ENCODE measurements at places on chromosomes 1 and 21. TPM values are rescaled to one million over a fixed set of nuclear protein-coding genes. Genes with fewer than 3 reads are reported as not detected.

Gene F5
- 2.5 TPM for total RNA-seq

Gene AK5
- 0.74 TPM for total RNA-seq

GRCh38 chr21:43864962-43865539, at the start of gene AGPAT3:
AGPAT3 (plus strand) TSS chr21:43865223; CDS start chr21:43959682, 94,459 bp downstream.
- no peaks in the 10 kb centered on the region for H3K36me3 ChIP-seq
- peak within 1 kb of the TSS; percentile 87 for H3K4me3 ChIP-seq
- H3K4me1 ChIP-seq: peaks cover 41% of the 10 kb centered on the region

DNA sequence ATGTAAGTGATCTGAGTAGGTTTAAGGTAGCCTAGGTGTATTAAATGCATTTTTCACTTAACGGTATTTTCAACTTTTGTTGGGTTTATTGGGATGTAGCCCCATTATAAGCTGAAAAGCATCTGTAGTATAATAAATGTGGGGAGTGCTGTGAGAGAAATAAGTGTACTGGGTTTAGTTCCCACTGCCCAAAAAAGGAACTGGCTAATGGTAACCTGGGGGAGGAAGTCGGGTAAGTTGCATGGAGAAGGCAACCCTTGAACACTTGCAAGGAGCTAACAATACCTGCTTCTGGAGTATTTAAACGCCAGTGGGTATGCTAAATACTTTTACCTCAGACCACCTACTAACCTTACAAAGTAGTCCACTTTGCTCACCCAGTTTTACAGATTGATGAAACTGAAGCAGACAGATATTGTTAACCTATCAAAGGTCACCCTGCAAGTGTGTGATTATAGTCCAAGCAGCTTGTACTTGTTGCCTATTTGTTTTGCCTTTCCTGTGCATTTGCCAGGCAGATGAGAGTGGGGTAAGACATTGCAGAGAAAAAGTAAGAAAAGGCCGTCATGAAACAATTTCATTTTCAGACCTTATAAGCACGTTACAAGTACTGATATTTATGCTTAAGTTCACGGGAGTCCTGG, 7.6 kb upstream of the SHISA4 start:
- DNase-seq: no peak
- peaks cover 9% of the 10 kb centered on the region for H3K4me1 ChIP-seq
- H3K36me3 ChIP-seq: no peaks in the 10 kb centered on the region
- H3K27ac ChIP-seq: no peak overlapping the region
- H3K27me3 ChIP-seq: no peaks in the 10 kb centered on the region

DNA sequence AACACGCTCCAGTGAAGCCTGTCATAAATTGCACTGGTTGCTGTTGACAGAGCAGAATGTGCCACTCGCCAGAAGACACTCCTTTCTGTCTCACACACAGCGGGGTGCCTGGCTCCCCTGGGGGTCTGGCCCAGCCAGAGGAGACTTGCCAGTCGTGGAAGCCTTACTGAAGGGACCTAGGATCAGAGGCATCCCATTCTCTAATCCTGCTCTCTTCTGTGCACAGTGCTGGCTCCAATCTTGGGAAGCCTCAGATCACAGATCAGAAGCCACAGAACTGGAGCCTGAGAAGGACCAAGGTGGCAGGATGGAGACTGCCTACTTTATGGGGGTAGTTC, 1.4 kb downstream of the SLC9A1 start:
- peak overlapping the region; percentile 87 for H3K4me3 ChIP-seq
- H3K36me3 ChIP-seq: no peaks in the 10 kb centered on the region
- peak overlapping the region; percentile 55 for H3K27ac ChIP-seq
- no peaks in the 10 kb centered on the region for H3K27me3 ChIP-seq
- peaks cover 62% of the 10 kb centered on the region for H3K4me1 ChIP-seq
- DNase-seq: no peak

GRCh38 chr1:84742653-84743052, 52.4 kb upstream of the SSX2IP start:
- H3K4me3 ChIP-seq: no peak overlapping the region
- H3K4me1 ChIP-seq: no peaks in the 10 kb centered on the region
- no peak for DNase-seq
- no peak overlapping the region for H3K27ac ChIP-seq
- no peaks in the 10 kb centered on the region for H3K36me3 ChIP-seq

Data from upper lobe of left lung (tissue), 6 donors.